ENCODE measurements at places on chromosomes 3 and 15. TPM values are rescaled to one million over a fixed set of nuclear protein-coding genes. Genes with fewer than 3 reads are reported as not detected.

Gene GNAT1
- not detected for polyA plus RNA-seq

Gene MKRN3
- polyA plus RNA-seq = not detected

Gene SMAD6
- 0.01 TPM for polyA plus RNA-seq

Gene MORC1
- polyA plus RNA-seq = not detected

Gene KLHL6
- 0.12 TPM for polyA plus RNA-seq

Gene DUOXA2
- not detected for polyA plus RNA-seq

Gene CACNA2D3
- polyA plus RNA-seq = 0.15 TPM

GRCh38 chr3:145906301-145906700 lies 254.7 kb downstream of the PLOD2 start:
- no peak overlapping the region for H3K4me3 ChIP-seq
- H3K27me3 ChIP-seq = no peaks in the 10 kb centered on the region
- no peak for DNase-seq
- H3K36me3 ChIP-seq = no peaks in the 10 kb centered on the region
- no peak overlapping the region for H3K27ac ChIP-seq
- no peaks in the 10 kb centered on the region for H3K4me1 ChIP-seq

DNA sequence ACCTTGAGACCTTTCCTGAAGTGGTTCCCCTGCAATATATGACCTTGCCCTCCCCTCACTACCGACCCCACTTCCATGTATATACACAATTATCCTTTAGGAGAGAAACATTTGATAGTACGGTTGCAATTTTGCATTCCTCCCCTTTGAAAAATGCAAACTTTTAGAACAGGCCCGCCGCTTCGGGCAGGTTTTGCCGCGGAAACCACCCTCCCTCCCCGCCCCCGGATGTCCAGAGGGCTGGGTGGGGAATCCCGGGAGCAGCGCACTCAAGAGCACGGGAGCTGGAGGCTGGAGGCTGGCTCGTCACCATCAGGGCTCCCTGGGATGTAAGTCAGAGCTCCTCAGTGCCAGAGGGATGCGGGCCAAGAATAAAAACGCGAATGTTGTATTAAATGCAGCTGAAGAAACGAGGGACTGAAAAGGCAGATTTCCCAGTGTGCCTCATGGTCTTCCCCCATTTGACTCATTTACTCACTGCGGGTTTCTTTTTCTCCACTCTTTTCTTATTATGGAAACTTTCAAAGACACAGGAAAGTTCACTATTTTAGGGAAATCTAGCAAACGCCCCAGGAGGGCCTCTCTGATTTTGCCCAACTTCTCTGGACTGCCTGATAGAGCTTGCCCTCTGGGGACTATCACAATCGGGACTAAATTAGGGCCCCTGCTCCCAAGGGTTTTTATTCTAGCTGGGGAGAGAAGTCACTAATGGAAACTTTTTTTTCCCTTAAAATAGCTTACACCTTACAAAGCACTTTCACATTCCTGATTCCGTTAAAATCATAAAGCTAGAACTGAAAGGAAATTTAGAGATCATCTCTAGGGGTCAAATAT lies 2.9 kb upstream of the USP3 start:
- DNase-seq = no peak
- no peaks in the 10 kb centered on the region for H3K27me3 ChIP-seq
- H3K4me3 ChIP-seq = peak overlapping the region; percentile 54
- H3K27ac ChIP-seq = peak overlapping the region; percentile 74

- no peaks in the 10 kb centered on the region for H3K36me3 ChIP-seq
- H3K4me1 ChIP-seq = peaks cover 46% of the 10 kb centered on the region
- peak overlapping the region; percentile 13 for H3K27ac ChIP-seq
- no peak for DNase-seq
These were observed 169.1 kb downstream of the GAP43 start for GRCh38 chr3:115792206-115792955.

DNA sequence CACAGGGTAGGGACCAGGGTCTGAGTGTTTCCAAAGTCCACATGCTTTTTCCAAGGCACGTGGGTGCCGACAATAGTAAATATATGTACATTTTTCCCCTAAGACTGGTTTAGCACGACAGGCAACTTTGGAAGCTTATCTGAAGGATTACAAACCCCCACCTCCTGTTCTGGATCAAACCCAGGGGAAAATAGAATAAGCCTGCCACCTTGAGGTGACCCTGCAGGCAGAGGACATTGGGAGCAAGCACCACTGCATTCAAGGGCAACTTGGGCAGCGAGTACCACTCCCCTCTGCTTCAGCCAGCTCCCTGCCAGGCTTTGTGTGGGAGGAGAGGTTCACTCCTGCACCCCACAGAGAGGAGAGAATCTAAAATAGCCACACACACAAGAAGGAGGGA lies 44.8 kb downstream of the KBTBD12 start:
- peaks cover 13% of the 10 kb centered on the region for H3K4me1 ChIP-seq
- H3K27me3 ChIP-seq = no peaks in the 10 kb centered on the region
- no peaks in the 10 kb centered on the region for H3K36me3 ChIP-seq
- DNase-seq = no peak
- no peak overlapping the region for H3K4me3 ChIP-seq
- no peak overlapping the region for H3K27ac ChIP-seq

GRCh38 chr3:177730814-177731213 lies 533.5 kb upstream of the TBL1XR1 start:
- H3K4me3 ChIP-seq = no peak overlapping the region
- no peak overlapping the region for H3K27ac ChIP-seq
- H3K4me1 ChIP-seq = peaks cover 3% of the 10 kb centered on the region
- DNase-seq = no peak

GRCh38 chr3:153495422-153495821 lies 333.4 kb downstream of the RAP2B start:
- no peak overlapping the region for H3K4me3 ChIP-seq
- no peaks in the 10 kb centered on the region for H3K27me3 ChIP-seq
- DNase-seq = no peak

DNA sequence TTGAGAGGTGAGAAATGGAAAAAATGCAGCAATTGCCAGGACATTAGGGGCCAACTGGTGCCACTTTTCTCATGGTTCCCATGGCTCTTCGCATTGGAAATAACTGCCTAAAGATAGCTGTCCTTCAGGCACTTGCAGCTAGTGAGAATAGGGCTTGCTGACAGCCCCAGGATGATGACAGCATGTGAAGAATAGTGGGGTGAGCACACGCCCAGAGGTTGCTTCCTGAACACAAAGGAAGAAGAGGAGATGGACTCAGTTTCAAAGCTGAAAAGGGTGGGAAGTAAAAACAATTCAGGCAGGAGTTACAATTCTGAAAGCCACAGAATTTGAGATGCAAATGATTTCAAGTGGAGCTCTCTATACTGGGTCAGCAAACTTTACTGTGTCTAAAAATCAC lies 45.6 kb downstream of the TNFAIP8L3 start:
- H3K27ac ChIP-seq = no peak overlapping the region
- no peak for DNase-seq
- H3K4me3 ChIP-seq = no peak overlapping the region
- no peaks in the 10 kb centered on the region for H3K36me3 ChIP-seq
- no peaks in the 10 kb centered on the region for H3K27me3 ChIP-seq

DNA sequence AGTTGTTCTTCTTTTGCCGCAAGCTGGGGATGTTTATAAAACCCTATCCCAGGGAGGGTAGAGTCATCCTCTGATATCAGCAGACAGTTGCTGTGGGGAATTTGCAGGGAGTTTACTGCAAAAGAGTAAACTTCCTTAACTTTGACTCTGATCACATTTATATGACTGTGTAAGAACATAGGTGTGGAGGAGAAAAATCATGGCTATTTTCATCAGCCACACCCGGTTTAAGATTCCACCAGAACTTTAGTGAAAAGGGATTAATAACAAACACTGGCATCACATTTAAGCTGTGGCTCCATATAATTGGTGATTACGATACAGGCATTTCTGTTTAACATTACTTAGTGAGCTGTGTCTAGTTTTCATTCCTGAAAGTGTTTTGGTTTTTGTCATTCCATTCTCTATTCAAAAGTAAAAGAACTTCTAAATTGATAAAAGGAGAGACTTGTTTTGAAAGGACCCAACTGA lies 143.1 kb downstream of the MYLK start:
- no peak overlapping the region for H3K4me3 ChIP-seq
- H3K27ac ChIP-seq = no peak overlapping the region
- H3K36me3 ChIP-seq = no peaks in the 10 kb centered on the region
- DNase-seq = no peak

DNA sequence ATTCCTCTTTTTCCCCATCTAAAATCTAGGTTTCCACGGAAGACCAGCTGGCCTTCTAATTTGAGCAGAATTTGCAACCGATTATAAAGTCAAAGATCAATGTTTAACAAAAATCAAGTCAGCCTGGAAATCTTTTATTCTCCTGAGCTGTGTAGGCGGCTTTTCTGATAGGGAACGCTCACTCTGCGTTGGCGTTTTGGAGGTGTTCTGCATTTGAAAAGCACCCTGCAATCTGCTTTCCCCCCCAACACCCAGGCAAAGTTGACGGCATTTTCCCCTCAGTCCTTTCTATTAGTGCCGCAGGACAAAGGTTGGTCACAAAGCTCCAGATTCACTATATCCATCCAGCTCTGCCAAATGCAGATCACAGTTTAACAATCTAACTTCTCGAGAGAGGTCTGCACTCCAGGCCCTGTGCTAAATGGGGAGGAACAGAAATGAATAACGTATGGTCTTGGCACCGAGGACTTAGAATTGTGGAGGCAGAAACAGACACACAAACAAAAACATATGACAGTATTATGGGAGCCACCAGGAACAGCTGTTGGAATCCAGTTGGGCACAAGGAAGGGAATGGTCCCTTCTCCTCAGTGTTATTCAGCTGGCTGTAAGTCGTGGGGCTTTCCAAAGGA lies 50.4 kb upstream of the LARS2 start:
- no peak overlapping the region for H3K27ac ChIP-seq
- DNase-seq = no peak
- H3K36me3 ChIP-seq = no peaks in the 10 kb centered on the region
- H3K4me1 ChIP-seq = no peaks in the 10 kb centered on the region
- H3K27me3 ChIP-seq = peaks cover 8% of the 10 kb centered on the region

- no peak overlapping the region for H3K27ac ChIP-seq
- H3K4me3 ChIP-seq = no peak overlapping the region
- H3K27me3 ChIP-seq = no peaks in the 10 kb centered on the region
- no peaks in the 10 kb centered on the region for H3K4me1 ChIP-seq
- DNase-seq = no peak
- H3K36me3 ChIP-seq = no peaks in the 10 kb centered on the region
These were observed 1188.0 kb upstream of the ALCAM start for GRCh38 chr3:104178680-104179079.
